ENCODE measurements at places on chromosomes 4 and X.
A peak's percentile ranks its signal among the peaks of the same experiment; 100 is the strongest.

DNA sequence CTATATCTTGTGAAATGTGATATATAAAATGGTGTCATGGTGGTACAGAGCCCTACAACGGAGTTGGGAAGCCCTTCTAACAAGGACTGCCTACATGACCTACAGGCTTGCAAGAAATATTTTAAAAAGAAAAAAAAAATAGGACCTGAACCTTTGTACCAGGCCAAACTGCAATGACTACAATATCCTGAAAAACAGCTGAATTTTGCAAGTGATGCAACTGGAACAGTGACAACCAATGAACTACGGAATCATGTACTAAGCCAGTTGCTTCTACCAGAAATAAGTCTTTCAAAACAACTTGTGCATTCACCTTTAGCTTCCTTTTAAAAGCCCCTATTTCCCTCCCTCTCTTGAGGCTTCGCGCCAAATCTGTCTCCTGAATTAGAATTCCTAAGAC is 58.4 kb downstream of the PDGFC start:
- no peak for DNase-seq

- DNase-seq, result peak; percentile 43
These were observed 247.1 kb upstream of the PITX2 start for GRCh38 chr4:110869862-110870572.

DNA sequence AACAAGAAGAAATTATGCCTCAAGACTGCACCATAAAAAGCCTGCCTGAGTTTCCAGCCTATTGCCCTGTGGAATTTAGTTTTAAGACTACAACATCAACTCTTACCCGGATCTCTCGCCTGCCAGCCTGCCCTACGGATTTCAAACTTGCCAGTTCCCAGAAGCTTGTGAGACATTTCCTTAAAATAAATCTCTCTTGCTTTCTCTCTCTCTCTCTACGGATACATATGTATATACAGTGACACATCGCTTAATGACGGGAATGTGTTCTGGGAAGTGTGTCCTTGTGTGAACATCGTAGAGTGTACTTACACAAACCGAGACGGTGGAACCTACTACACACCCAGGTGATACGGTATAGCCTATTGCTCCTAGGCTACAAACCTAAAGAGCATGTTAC is 79.5 kb downstream of the CLNK start:
- peak; percentile 47 for DNase-seq

DNA sequence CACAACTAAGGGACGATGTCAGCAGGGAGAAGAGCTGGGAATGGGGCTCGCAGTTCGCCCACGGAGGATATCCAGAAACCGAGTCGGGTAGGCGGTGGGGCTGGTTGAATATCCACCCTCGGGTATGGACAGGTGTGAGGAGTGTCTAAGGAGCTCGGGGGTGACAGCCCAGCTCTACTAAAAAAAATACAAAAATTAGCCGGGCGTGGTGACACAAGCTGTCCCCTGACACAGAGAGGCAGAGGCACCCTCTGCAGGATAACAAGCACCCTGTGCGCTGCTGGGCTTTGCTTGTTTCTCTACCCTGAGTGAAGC is 12.2 kb upstream of the ASMTL start:
- DNase-seq, result no peak

All from fibroblast of skin of right quadriceps (primary cell).